ENCODE measurements at places on chromosomes 13 and 19.
A peak's percentile ranks its signal among the peaks of the same experiment; 100 is the strongest.

GRCh38 chr13:106922384-106922783 is 354.4 kb upstream of the ARGLU1 start:
- DNase-seq = no peak

- no peak for DNase-seq
Observed at GRCh38 chr19:5282901-5283300, 57.7 kb downstream of the PTPRS start.

GRCh38 chr19:39444598-39445195 is 685 bp upstream of the SUPT5H start:
- DNase-seq = no peak

DNA sequence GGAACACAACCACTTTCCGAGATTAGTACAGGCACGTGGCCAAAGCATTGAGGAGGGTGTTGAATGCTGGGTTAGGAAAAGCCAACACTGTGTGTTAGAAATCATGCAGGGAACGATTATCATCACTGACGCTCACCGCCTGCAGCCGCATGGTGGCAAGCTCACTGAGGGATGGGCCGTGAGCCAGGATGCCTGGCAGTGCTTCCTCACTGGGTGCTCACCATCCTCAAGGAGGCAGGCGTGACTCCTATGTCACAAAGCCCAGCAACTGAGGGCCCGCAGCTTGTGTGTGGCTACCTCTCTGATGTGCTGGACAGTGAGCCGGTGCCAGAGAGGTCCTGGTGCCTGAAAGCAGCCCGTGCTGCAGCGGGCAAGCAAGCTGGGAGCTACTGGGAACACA is 30.4 kb upstream of the TIMM44 start:
- DNase-seq = no peak

- DNase-seq = no peak
Observed at GRCh38 chr19:10820173-10820572, 15.8 kb downstream of the TMED1 start.

DNA sequence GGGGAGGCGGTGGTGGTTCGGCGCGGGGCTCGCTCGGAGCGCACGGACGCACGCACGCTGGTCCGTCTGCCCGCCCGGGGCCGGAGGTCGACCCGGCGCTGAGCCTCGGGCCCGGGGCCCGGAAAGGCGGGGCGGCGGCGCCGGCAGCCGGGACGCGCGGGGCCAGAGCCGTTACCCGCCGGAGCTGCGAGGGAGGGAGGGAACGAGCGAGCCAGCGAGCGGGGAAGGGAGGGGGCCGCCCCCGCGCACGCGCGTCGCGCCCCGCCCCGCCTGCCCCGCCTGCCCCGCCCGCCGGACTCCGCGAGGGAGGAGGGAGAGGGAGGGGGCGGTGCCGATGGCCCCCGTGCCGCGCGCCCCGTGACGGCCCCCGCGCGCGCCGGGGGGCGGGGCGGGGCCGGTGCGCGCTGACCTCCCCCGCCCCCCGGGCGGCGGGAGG is 15.0 kb downstream of the CIC start:
- DNase-seq = peak; percentile 81

GRCh38 chr13:26228096-26228495 is 6.0 kb upstream of the RNF6 start:
- DNase-seq = no peak

DNA sequence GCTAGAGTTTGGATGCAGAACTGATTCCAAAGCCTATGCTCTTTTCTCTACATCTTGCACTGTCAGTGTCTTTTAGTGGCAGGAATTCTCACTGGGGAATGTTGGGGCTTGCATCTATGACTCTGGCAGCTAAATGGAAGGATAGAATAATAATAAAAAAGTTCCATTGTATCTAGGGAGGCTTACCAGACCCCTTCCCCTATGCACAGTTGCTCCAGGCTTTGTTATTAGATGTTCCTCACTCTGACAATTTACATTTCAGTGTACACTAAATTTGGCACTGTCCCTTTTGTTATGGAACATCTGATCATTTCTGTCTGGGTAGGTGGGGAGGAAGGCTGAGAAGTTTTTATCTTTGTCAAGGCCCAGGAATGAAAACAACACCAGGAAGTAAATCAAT is 3.7 kb upstream of the TRIM13 start:
- no peak for DNase-seq

- no peak for DNase-seq
Observed at GRCh38 chr13:49099513-49099877, 120.6 kb upstream of the MLNR start.

GRCh38 chr19:16342002-16342715 is 17.5 kb downstream of the KLF2 start:
- DNase-seq = peak; percentile 11

- DNase-seq = no peak
Observed at GRCh38 chr13:94053986-94054593, 425.4 kb downstream of the DCT start.

GRCh38 chr19:947707-948539 is 22.1 kb downstream of the ARID3A start:
- no peak for DNase-seq

- peak; percentile 67 for DNase-seq
Observed at GRCh38 chr19:18112989-18113478, 15.5 kb downstream of the MAST3 start.

DNA sequence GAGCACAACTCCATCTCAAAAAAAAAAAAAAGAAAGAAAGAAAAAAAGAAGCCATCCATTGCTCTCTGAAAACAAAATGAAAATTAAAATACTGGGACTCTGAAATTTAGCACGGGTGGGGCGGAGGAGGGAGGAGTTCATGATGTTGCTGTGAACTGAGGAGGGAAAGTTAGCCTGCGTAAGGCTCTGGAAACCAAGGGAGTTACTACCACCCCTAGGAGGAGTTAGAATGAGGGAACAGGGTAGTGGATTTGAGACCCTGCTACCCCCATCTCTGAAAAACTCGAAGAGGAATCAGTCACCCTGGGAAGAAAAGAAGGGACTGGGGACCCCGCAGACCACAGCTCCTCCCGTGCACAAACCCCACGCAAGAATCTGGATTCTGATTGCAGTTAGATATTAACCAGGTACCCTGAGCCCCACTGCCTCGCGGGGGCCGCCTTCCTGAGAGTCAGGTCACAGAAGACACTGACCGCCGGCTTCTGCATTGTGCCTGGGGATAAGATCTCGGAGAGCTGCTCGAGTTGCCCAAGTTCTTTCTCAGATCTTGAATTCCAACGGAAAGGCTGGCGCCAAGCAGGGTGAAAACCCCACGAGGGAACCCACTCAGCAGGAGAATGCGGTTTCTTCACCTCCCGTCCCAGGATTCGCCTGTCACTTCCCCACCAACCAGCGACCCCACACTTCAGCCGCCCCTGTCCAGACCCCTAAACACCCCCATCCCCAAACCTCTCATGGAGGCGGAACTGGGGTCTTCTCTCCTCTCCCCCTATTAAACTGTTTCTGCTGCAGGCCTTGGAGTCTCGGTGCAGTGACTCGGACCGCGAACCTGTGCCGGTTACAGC is 870 bp downstream of the ZNF442 start:
- DNase-seq = no peak

DNA sequence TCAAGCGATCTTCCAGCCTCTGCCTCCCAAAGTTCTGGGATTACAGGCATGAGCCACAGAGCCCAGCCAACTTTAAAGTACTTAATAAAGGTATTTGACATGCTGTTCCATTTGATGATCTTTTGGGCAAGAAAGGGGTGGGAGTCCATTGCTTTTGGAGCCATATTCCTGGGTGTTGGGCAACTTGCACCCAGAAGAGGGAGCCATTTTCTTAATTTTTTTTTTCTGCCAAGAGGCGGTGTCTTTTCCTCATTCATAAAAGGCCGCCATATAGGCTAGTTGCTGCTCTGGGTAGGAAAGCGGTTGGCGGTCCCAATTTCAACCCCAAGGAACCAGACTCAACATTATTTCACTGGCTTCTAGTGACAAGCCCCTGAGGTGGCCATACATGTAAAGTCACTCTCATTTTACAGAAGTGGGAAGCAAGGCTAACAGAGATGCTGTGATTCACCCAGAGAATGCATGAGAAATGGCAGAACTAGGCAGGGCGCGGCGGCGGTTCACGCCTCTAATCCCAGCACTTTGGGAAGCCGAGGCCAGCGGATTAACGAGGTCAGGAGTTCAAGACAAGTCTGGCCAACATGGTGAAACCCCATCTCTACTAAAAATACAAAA is 139.6 kb downstream of the CACNA1A start:
- no peak for DNase-seq

- DNase-seq = no peak
Observed at GRCh38 chr13:114005206-114005724, 31.4 kb upstream of the C13orf46 start.

- no peak for DNase-seq
Observed at GRCh38 chr19:10292789-10293636, 3.3 kb downstream of the ICAM5 start.

GRCh38 chr13:23202383-23202782 is 21.6 kb downstream of the SGCG start:
- DNase-seq = no peak

DNA sequence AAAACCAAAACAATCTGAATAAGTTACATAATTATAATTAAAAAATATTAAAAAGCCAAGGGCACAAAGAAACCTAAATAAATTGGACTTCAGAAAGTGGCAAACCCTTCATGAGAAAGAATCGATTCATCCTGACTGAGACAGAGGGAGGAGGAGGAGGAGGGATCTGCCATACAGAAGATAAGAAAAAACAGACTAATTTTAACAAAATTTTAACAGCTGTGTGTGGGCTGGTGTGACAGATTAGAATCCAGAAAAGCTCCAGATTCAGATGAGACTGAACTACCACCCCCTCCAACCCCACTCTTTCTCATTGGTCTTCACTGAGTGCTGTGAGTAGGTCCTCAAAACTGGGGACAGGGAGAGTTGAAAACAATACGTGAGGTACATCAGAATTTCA is 111.5 kb upstream of the HTR2A start:
- no peak for DNase-seq

DNA sequence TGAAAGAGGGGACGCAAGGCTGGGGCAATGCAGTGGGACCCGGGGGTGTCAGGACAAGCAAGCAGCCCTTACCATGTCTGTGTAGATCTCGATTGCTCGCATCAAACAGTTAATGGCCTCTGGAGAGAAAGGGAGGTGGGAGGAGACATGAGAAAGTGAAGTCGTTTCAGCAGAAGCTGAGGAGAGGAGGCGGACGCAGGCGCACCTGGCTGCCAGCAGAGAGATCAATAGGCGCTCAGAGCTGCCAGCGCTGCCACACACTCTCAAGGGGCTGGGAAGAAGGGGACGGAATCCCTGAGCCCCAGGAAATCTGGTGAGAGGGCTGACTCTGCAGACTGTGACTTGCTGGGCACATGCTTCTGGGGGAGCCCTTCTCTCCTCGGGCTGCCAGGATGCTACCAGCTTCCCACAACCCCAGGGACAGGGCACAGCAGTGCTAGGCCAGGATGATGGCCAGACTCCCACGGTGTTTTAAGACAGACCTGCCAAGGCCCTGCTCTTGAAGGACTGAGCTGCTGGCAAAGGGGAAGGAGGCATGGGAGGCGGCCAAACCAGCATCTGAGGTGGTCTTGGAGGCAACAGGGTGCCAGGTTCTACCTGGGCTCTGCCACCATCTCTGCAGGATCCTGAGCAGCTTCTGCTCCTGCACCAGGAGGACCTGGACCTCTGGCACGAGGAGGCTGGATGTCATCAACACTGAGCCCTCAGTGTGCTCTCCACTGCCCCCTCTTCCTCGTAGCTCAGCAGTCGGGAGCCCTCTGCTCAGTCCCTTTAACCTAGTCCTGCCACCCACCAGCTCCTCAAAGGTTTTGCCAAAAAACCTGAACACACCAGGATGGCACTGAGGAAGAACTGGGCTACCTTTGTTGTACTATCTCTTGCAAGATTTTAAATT is 11.7 kb upstream of the KPTN start:
- no peak for DNase-seq

DNA sequence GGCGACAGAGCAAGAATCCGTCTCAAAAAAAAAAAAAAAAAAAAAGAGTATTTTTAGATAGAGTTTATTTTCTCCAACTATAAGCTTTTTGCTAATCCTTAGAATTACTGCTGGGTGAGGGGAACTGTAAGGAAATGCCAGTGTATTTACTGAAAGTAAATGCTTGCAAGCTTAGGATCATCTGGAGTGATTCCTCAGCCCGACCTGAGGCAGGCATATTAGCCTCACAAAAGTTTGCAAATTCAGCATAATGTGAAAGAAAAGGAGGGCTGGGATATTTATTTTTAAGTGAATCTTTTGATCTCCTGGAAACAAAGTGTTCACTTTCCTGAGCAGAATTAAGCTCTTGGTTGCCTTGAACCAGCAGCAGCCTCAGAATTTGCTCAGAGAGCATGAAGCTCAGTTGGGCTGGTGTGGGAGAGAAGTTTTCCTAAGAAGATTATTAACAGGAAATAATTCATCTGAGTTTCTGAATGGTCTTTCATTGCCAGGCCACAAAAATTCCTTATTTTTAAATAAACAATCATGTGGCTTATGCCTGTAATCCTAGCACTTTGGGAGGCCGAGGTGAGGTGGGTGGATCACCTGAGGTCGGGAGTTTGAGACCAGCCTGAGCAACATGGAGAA is 24.7 kb upstream of the SPATA13 start:
- no peak for DNase-seq

DNA sequence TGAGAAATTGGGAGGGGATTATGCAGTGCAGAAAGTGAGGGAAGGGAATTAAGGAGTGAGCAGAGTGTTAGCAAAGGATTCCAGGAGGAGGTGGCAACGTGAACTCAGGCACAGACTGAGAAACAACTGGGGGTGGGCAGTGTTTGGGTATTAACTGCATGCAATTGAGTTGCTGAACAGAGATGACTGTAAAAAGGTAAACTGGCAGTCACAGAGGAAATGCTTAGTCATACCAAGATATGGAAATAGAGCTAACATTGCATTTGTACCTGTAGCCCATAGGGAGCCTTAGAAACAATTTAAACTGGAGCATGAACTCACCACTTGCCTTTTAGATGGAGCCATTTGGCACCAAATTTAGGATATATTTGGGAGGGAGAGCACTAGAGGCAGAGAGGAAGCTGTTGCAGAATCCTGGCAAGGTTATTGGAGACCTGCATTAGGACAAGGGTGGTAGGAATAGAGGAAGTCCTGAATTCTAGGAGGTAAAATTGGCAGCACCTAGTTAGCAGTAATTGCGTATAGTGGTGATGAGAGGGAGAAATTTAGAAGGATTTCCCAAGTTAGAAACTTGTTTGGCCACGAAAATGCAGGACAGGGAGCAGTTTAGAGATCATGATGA is 100.6 kb upstream of the FRY start:
- DNase-seq = peak; percentile 14

- DNase-seq = no peak
Observed at GRCh38 chr13:30810801-30811200, 75.5 kb downstream of the ALOX5AP start.

DNA sequence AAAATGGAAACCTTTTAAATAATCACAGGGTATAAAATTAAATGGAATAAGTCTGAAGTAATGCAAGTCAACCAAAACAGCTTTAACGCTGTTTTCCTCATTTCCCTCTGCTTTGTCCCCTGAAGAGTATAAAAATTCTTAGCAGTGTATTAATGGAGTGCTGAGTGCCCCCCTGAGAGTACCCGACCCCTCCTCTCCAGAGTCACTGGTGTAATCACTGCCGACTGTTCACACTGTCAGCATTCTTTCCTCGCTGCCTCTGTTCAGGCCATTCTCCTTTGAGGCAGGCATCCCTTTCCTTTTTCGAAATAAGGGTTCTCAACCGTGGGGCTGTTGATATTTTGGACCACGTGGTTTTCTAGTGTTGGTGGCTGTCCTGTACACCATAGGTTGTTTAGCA is 146.9 kb upstream of the SLC10A2 start:
- no peak for DNase-seq

Measured in NK-92 treated with Interleukin-12 subunit alpha and Interleukin-12 subunit beta, amount 100 ng/mL, for 24 hours (cell line).